ENCODE measurements at places on chromosomes 4 and X.

GRCh38 chr4:66539745-66540144, 869.5 kb upstream of the EPHA5 start:
- no peak for DNase-seq

GRCh38 chr4:86531440-86531839, 62.7 kb upstream of the PTPN13 start:
- DNase-seq = no peak

DNA sequence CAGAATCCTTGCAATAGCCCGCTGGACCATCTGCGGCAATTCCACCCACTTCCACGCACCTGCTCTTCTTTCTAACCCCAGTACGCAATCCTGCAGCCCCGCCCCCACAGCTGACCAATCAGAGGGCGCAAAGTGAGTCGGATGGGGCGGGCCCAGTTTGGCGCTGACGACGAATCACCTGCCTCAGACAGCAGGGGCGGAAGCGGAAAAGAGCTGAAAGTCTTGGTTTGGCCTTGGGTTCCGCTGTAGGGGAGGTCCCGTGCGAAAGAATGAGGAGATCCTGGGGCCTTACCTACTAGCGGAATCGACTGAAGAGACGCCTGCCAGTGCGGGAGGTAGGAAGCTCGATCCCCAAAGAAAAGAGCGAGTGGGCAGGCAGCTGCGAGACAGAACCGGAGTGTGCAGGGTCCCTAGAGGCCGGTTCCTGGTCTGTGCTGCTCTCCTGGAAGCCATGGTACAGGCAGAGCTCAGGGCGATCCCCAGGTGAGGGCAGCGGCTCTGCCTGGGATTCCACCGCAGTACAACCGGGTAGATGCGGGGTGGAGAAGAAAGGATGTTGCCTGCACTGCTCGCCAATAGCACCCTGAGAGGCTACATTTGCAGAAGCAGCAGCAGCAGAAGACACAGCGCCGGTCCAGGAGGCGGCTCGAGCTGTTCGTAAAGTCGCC, at the start of gene TMEM184C:
TMEM184C (plus strand) TSS at position 225 of the 668 bp plus-strand sequence. CDS start 560 bp downstream, outside the sequence.
- DNase-seq = peak; percentile 98

DNA sequence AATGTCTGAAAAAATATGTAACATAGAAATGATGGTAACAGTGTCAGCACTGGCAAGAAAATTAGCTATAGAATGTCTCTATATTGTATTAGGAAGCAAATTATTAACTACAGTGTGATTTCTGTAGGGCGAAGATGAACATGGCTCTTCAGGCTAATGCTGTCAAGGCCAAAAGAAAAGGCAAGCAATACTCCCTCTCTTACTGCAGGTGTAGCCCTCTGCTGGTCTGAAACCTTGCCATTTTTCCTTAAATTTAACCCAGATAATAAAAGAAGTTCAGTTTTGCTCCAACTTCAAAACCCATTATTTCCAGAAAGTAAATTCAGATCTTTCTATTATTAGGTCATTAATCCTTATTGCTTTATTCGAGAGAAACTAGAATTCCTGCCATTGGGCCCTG, 215.9 kb downstream of the LRBA start:
- DNase-seq = no peak

DNA sequence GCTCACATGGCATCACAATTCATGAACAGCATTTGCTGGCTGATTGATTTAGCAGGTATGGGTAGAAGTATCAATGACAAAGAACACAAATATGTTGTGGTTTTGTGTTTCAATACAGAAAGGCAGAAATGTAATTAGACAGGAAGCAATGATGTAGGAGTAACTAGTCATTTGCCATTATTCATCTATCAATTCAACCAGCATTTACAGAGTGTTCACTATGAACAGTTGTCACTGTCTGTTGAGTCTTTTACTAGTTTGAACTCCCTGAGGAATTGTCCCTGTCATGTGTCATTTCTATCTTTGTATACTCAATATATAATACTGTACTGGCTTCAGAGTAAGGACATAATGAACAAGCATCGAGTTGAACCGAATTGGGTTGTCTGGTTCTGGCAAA, 51.5 kb upstream of the ARHGAP24 start:
- no peak for DNase-seq

DNA sequence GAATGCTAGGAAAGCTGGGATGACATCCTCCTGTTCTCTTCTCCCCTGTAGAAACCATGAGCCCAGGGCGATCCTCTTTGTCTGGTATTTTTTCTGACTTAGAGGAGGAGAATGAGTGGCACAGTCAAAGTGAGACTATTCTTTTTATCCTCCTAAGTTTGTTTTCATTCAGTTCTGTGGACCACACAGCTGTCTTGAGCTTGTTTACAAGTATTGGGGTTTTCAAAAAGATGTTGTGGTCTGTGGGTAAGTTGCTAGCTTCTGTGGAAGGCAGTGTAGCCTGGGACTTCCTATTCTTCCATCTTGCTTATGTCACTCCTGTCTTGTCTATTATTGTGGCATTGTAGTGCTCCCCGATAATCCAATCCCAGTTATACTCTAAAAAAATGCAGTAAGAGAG, 223.0 kb downstream of the PAPSS1 start:
- DNase-seq = no peak

- no peak for DNase-seq
These were observed 88.9 kb upstream of the FAT4 start for GRCh38 chr4:125225806-125226205.

GRCh38 chrX:129979207-129979920, 3.1 kb upstream of the BCORL1 start:
- no peak for DNase-seq

DNA sequence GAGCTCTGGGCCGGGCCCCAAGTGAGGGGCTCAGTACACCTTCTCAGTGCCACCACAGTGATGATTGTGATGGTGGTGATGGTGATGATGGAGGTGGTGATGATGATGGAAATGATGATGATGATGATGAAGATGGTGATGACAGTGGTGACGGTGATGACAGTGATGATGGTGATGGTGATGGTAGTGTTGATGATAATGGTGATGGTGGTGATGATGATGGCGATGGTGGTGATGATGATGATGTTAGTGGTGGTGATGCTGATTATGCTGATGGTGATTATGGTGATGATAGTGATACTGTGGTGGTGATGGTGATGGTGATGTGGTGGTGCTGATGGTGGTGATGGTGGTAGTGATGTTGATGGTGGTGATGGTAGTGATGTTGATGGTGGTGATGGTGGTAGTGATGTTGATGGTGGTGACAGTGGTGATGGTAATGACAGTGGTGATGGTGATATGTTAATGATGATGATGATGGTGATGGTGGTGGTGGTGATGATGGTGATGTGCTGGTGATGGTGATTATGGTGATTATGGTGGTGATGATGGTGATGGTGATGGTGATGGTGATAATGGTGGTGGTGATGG, 29.9 kb downstream of the HMX1 start:
- DNase-seq = no peak

- DNase-seq = no peak
These were observed 879.6 kb upstream of the PCDH10 start for GRCh38 chr4:132269303-132269990.

- no peak for DNase-seq
These were observed 15.0 kb downstream of the TTC29 start for GRCh38 chr4:146930673-146931072.

GRCh38 chr4:23837371-23837770, 52.5 kb downstream of the PPARGC1A start:
- DNase-seq = no peak

DNA sequence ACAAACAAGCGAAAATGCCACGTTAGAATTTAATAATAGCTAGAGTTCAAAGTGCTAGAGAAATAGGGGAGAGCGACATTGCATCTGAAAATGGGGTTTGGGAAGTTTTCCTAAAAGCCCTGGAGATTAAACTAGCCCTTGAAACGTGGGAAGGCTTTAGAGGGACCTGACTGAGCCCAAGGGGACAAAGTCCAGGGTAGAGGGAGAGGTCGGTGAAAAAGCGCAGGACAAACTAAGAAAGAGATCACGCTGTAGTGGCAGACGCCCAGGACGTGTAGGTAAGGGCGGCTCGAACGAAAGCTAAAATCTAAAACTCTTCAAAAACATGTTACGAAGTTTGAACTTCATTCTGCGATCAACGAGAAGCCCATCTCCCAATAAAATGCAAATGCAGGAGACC, 1.1 kb upstream of the ATP11C start:
- no peak for DNase-seq

DNA sequence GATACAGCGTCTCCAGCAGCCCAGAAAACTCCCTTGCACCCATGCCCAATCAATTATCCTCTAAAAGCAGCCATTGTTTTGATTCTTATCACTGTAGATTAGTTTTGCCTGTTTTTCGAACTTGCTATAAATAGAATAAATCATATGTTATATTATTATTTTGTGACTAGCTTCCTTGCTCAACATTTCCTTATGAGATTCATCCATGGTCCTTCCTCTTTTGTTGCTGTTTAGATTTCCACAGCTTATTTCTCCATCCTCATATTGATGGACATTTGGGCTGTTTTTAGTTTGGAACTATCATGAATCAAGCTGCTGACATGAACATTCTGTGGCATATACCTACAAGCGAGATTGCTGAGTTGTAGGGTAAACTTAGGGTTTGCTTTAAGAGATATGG, 595.3 kb downstream of the BCOR start:
- DNase-seq = no peak

DNA sequence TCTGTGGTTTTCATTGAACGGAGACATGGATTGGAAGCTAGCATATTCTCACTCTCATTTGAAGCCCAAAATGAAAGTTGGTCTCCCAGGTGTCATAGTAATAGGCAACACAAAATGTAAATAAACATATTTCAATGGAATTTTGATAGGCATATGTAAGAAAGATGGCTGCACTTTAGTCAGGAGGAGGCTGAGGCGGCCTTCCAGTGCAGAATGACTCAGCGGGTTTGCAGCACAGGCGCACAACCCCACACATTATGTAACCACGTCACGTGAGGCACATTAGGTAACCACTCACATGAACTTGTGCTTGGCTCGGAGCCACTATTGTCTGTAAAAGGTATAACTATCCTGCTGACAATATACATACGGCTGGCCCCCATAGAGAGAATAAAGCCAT, 381.7 kb downstream of the GPAT3 start:
- DNase-seq = no peak

DNA sequence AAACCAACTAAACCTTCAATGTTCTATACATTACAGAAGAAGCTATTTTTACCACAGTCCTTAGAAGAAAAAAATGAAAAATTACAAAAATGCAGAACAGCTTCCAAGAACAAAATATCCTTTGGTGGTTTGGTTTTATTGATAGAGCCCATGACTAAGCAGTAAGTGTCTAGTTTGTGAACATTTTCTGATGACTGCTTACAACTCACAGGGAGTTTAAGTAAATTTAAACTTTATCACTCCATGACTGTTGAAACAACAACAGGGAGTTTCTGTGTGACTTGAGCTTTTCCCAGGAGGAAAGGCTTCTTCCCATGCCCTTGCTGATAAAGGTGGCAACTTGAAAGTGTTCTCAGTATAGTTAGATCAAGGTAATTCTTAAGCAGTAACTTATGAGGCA, 2.9 kb downstream of the PF4 start:
- DNase-seq = no peak

GRCh38 chr4:101187841-101188240, 159.5 kb downstream of the PPP3CA start:
- DNase-seq = no peak

- DNase-seq = no peak
These were observed 80.8 kb downstream of the NPFFR2 start for GRCh38 chr4:72112514-72113156.

DNA sequence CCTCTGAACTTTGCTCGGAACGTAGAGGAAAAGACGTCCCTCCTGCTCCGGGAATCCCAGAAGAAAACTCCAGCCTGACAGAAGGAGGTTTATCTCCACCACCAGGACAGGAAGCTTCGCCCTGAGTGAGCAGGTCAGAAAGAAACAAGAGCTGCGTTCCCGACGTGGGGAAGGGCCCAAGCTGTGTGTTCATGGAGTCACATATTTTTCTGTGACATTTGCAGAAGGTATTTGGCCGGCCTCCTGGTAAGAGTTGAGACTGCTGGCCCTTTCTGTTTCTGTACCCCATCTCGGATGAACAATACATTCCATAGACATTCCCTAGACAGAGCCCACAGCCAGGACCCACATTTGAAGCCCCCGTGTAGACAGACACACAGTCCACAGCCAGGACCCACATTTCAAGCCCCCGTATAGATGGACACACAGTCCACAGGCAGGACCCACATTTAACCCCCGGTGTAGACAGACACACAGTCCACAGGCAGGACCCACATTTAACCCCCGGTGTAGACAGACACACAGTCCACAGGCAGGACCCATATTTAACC, 230.8 kb downstream of the SHOX start:
- no peak for DNase-seq

DNA sequence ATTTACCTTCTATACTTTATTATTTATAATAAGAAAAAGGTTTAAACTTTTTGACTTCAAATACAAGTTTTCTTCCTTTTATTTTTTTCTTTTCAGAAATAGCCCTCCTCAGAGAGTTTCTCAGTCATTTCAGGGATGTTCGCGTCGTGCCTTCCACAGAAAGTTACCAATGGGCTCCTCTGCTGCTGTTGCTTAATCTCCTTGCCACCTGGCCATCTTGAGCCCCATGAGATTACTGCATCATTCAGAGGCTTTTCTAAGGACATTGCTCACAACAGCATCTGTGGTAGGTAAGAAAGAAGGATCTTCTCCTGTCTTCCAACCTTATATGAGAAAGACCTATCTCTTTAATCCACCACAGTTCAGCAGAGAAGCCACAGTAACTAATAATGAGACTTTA, 1361.9 kb upstream of the ADGRL3 start:
- DNase-seq = no peak

DNA sequence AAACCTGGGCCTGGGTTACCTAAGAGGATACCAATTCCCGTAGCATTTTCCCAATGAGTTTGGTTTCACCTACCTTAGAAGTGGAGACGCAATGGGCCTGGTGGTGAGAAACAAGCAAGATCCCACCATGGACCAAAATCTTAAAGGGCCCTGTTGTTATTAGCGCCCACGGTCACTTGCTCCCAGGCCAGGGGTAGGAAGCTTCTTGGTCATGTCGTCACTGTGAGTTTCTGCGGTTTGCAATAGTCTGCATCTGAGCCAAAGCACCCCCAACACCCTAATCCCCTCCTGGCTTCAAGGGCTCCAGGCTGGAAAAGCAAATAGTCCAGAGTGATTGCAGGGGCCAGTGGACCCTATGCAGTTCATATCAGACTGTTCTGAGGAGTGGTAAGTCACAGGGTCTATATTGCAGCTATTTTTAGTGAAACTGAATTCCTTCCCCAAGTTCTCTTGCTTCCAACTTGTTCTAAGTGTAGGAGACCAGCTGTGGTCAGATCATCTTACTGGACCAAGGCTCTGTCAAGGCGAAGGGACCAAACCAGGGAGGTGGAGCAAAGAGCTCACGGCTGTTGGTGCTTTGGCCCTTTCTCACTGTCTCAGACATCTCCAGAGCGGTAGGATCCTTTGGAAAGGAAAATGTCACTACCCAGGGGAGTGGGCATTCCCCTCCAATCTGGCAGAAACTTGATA, 307.9 kb upstream of the F9 start:
- no peak for DNase-seq

- no peak for DNase-seq
These were observed at the start of gene SASH3 for GRCh38 chrX:129779747-129780146. Gene SASH3, plus strand, starts transcription at chrX:129779949. Its CDS starts 149 bp downstream, at chrX:129780098.

- no peak for DNase-seq
These were observed 177.5 kb upstream of the NUDT10 start for GRCh38 chrX:51155157-51155556.

- no peak for DNase-seq
These were observed 309.4 kb downstream of the PPP3CA start for GRCh38 chr4:101037938-101038413.
